Stimulated activated CD4-positive, alpha-beta T cell treated with anti-CD3 and anti-CD28 coated beads, Interleukin-1b, Interleukin-23, amount 100 ng/mL, for 1 hour (primary cell): ENCODE measurements at places on chromosomes 1 and 21.
A peak's percentile ranks its signal among the peaks of the same experiment; 100 is the strongest.

DNA sequence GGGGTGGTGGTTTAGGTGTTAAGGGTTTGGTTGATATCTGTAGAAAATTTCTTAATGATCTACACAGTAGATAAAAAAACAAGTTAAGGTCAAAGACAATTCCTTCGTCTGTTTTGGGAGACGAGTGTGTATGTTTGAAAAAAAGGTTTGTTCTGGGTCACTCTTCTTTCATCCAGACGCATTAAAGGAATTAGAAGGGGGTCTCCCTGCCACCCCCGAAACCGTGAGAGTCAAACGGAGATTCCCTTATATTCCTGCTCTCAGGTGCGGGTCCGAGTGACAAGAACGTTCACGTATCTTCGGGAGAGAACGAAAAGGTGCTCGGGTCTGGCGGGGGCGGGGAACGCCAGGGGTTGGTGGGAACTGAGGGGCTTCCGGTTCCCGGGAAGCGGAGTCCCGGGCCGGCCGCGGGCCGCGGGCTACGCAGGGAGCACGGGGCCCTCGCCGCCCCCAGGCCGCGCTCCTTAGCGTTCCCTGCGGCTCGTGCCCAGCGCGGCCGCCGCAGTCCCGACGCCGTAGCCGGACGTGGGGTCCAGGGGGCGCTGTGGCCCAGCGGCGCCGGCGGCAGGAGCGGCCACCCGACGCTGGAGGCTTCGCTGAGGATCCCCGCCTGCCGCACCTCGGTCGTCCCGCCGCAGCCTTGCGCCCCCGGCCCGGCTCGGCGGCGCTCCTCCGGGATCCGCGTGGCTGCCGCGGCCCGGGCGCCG is at the start of gene ZFYVE9:
TSS of gene ZFYVE9 (plus strand) at position 577 of the 707 bp plus-strand sequence. CDS start 91,118 bp downstream, outside the sequence.
- peak; percentile 33 for DNase-seq

DNA sequence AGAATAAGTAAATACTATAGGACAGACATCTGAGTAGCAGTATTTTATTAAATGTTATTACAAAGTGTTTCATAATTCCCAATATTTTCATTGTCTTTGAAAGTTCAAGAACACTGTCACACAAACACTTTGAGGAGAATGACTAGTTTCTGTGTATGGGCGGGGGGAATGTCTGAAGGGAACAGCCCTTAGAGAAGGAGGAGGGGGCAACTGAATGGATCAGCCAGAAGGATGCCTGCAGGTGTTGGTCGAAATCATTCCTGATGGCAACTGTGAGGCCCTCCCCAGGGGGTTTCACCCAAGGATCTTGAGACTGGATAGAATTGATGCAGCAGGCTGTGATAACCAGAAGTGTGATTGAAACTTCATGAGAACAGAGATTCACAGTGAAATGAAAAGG is 223.2 kb upstream of the C1orf87 start:
- no peak for DNase-seq

DNA sequence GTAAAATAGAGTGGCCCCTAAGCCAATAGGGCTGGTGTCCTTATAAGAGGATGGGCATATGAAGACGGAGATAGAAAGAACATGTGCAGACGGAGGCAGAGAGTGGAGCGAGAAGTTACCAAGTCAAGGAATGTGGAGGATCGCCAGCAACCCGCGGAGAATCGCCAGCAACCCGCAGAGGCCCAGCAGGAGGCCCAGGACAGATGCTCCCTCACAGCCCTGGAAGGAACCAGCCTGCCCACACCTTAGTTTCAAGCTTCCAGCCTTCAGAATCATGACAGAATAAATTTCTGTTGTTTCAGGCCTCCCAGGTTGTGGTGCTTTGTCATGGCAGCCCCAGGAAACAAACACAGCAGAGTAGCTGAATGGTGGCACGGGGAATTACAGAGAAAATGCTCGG is 9.6 kb downstream of the CLDN14 start:
- DNase-seq: no peak

DNA sequence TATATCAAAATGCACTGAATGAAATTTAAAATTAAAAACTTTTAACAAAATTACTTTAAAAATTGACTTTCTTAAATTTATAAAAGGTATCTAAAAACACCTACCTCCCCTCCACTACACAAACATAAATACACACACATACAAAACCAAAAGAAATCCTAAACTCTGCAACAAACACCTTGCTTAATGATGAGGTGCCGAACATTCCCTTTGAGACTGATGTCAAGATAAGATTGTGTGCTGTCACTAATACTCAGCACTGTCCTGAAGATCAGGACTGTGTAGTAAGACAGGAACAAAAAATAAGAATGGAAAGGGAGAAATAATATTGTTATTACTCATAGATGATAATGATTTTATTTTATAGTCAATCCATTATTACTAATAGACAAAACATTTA is 45.1 kb downstream of the CD53 start:
- no peak for DNase-seq

DNA sequence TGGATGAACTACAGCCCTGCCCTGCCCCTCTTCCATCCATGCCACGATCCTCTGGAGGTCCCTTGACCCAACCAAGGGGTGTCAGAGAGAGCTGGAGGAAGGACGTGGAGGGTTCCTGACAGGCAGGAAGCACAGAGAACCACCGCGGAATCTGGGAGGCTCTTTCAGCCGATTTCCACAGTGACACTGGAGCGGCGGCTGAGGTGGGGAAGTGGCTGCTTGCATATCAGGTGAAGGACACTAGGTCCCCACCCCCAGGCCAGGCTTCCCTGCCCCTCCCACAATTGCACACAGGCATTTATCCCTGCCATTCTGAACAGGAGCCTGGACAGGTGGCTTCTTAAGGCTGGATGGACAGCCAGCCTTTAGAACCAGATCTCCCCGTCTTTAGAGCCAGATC is 17.5 kb downstream of the LRRC71 start:
- no peak for DNase-seq

GRCh38 chr1:234765181-234765580 is 155.2 kb upstream of the IRF2BP2 start:
- no peak for DNase-seq

GRCh38 chr1:204514828-204515227 is 1.4 kb upstream of the MDM4 start:
- no peak for DNase-seq

- DNase-seq: no peak
Measured at GRCh38 chr1:198117267-198117666, 39.5 kb upstream of the NEK7 start.

GRCh38 chr1:169360415-169360814 is 7.2 kb downstream of the NME7 start:
- DNase-seq: no peak

DNA sequence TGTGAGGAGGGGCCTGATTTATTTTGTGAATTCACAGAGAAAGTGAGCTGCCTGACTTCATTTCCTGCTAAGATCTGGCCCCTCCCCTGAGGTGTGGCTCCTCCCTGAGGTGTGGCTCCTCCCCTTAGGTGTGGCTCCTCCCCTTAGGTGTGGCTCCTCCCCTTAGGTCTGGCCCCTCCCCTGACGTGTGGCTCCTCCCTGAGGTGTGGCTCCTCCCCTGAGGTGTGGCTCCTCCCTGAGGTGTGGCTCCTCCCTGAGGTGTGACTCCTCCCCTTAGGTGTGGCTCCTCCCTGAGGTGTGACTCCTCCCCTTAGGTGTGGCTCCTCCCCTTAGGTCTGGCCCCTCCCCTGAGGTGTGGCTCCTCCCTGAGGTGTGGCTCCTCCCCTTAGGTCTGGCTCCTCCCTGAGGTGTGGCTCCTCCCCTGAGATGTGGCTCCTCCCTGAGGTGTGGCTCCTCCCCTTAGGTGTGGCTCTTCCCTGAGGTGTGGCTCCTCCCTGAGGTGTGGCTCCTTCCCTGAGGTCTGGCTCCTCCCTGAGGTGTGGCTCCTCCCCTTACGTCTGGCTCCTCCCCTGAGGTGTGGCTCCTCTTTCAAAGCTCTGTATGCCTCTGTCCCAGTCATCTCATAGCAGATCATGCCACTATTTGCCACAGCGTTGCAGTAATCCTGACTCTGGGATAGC is 26.9 kb upstream of the LRRC3 start:
- peak; percentile 9 for DNase-seq

- no peak for DNase-seq
Measured at GRCh38 chr1:98675282-98675681, 13.8 kb downstream of the SNX7 start.

DNA sequence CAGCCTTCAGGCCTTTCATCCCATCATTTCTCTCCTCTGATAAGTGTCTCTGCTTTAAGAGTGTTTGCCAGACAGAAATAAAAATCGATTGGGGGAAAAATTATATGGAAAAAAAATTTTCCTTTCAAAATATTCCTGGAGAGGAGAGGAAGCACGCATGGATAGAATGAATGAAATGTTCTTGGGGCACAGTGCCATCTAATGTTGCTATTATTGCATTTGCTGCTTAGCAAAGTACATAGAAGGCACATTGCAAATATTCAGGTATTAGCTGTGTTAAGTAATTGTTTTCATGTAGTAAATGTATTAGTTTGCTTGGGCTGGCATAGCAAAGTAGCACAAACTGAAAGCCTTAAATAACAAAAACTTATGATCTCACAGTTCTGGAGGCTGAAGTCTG is 18.1 kb downstream of the B3GALT5 start:
- DNase-seq: no peak

DNA sequence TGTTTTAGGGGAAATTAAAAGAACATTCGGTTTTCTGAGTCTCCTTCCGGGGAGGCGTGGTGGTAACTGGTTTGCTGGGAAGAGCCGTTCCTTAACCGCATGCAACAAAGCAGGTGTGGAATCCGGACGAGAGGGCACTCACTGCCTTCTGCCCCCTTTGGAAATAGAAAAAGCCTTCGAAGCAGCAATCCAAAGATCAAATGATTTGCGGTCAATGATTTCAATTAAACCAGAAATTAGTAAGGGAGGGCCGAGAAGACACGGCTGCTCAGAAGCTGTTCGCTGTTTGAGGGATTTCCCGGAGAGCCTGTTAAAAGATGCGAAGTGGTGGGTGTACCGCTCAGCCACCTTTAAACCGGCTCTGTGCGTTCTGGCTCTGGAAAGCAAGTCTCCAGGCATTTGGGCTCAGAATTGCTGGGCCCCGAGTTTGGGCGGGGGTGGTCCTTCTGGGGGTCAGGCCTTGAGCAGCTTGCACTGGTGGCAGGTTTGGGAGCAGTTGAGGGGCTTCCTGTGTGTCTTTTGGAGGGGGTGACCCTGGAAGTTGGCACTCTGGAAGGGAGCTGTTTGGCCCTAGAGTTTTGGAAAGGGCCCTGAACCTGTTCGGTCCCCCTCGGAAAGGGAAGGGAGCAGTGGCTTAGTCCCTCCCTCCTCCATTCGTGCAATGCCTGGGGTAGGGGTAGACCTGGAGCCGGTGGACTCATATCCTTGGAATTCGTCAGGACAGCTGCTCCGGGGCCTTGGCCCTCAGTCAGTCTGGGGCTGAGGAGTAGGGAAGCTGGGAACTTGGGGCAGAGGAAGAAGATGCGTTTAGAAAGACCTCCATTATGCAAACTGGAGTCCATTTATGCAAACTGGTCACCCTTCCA is 3.1 kb downstream of the SIM2 start:
- no peak for DNase-seq

DNA sequence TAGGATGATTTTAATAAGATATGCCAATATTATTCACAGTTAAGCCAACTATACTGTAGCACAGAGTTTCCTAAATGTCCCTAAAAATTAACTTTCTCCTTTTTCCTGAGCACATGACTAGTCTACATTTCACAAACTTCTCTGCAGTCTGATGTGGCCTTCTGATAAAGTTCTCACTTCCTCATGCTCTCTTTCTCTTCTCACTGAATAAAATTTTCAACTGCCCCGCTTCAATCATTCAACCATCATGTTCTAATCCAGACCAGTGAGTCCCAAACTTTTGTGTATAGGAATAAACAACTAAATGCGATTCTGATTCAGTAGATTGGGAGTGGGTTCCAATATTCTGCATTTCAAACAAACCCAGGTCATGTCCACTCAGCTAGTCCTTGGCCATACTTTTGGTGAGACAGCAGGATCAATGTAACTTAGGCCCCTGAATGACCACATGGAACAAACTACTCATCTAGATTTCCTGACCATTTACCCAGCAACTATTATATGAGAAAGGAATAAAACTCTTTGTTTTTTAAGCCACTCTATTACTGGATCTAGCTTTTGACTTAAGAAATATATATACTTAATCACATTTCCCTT is 20.1 kb downstream of the TUT4 start:
- no peak for DNase-seq

DNA sequence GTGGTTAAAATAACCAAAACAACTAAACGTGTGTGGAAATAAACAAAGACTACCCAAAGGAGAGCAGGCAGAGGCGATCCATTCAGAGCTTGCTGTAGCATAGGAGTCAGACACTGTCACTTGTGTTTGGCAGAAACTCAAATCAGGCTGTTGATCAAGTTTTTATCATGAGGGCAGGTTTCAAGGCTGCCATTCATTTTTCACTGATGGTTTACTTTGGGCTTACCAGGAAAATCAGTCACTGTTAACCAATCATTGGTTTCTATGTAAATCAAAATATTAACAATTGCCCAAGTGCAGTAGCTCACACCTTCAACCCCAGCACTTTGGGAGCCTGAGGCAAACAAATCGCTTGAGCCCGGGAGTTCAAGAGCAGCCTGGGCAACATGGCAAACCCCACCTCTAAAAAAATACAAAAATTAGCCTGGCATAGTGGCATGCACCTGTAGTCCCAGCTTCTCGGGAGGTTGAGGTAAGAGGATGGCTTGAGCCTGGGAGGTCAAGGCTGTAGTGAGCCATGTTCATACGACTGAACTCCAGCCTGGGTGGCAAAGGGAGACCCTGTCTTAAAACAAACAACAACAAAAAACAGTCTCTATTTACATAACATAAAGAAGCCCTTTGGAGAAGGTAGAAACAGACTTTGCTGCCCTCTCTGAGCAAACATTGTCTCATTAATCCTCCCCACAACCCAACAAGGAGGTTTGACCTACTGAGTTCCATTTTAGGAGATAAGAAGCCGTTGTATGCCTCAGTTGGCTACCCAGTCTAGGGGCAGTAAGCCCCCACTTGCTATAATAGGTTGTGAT is 21.1 kb upstream of the ETS2 start:
- no peak for DNase-seq

DNA sequence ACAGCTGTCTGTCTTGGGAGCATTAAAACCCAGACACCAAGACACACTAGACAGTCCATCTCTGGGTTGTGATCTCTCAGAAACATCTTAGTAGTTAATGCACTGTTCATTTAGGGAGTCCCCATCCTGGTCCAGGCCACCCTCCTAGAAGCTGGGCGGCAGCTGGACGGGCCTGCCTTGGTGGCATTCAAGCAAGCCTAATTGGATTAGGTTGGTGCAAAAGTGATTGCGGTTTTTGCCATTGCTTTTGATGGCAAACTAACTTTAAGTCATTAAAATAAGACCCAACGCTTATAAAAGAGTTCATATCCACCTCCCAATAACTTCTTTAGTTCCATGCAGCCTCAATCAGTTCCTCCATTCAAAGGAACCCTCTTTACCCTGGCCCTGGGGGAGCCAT is 21.7 kb downstream of the ATP5PO start:
- no peak for DNase-seq

DNA sequence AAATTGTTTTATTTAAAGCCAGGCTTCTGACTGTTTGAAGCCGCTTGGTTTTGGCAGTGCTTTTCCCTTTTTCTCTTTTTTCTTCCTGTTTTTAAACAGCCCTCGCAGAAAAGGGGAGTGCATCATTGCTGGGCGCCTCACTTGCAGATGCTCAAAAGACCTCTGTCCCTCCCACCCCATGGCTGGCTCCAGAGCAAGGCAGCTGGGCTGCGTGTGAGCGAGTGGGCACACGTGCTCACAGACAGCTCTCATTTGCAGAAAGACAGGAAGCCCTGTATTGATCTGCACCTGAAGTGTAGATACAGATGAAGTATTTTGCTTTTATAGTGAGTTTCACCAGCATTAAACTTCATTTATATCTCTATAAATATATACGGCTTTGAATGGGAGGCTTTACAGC is 8.8 kb downstream of the TNR start:
- no peak for DNase-seq
